ENCODE measurements at places on chromosomes 4 and X.

DNA sequence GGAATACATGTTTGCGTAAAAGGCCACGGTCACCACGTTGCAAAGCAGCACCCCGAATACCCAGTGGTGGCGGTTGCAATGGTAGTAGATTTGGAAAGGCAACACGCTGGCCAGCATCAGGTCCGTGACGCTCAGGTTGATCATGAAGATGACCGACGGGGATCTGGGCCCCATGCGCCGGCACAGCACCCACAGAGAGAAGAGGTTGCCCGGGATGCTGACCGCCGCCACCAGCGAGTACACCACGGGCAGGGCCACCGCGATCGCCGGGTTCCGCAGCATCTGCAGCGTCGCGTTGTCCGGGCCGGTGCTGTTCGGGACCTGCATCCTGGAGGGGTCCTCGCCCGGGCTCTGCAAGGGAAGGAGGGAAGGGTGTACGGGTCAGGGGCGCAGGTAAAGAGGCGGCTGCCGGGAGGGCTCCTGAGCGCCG, 13.5 kb upstream of the ASMTL start:
- DNase-seq: no peak

GRCh38 chr4:38456096-38456495, 207.9 kb upstream of the KLF3 start:
- no peak for DNase-seq

- no peak for DNase-seq
Measured at GRCh38 chrX:108415891-108416290, 22.3 kb downstream of the COL4A6 start.

DNA sequence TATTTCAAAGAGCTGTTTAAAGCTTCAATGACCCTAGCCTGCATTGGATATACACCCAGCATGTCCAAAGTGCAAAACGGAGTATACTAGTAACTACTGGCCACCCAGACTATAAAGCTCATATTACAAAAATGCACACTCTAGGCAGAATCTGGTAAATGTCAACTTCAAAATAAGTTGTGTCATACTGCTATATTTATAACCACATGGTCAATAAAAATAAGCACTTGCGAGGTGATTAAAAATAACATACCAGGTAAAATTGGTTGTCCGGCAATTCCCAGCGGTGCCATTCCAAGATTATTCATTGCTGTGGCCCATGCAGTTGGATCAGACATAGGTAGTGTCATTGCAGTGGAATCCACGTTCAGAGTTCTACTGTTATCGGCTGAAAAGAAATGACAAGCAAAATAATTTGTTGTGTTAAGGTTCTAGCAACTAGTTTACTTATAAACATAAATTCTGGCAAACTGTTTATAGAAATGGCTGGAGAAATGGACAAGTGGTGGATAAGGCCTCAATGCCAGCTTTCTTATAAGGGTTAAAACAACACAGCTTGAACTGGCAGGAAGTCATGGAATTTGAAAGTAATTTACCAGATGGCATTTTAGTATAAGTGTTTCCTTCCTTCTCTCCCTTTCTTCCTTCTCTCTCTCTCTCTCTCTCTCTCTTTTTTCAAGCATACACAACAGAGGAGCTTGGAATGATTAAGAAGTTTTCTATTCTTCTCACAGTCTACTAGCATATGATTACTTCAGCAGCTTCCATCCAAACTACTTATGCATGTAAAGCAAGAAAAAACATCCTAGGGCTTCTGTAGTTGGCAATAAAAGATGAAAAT, 199.9 kb downstream of the ENOX2 start:
- DNase-seq: no peak

DNA sequence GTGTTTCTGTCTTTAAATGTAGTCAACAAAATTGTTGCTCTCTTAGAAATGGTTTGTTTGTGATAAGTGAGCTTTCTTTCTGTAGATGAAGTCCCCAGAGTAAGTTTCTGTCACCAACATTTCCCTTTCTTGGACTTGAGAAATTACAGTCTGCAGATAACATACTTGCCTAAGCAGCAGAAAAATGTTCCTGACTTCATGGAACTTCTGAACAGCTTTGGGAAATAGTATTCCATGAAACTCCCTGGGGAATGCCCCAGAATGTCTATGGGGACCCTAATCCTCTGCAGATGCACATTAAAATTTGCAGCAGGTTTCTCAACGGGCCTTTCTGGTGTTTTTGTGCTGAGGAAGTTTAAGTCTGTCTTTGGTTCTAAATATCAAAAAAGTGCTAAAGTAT, 38.6 kb upstream of the NEIL3 start:
- DNase-seq: no peak

DNA sequence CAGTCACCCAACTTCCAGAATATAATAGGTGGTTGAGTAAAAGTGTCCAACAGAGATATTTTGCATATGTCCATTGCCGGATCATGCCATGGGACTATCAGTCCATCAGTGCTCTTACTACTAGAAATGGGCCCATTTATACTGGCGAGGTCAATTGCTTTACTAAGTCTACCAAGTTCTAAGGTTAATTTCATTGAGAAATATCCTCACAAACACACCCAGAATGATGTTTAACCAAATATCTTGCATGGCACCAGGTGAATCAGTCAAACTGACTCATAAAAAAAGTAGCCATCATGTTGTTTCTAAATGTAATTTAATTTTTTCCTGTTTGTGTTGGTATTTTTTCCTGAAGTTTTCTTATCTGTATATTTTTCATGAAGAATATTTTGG, 1217.0 kb downstream of the RAPGEF2 start:
- DNase-seq: no peak

GRCh38 chrX:28010875-28011274, 29.6 kb upstream of the DCAF8L1 start:
- no peak for DNase-seq

DNA sequence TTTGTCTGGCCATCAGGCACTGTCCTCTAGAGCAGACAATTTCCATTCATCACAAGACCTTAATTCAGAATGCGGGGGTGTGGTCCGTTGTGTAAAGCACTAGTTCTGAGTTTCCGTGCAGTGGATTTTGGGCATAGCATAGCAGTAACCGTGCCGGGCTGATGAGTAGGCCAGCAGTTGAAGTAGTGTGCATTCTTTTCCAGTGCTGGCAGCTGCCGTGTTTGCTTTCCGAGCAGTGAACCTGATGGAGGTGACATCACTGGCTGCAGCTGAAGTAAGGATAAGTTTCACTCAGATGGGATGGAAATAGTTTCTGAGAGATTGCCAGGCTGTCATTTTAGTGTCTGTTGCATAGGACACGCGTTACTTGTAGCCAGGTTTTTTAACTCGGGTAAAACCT, 107.0 kb upstream of the STIM2 start:
- DNase-seq: no peak

DNA sequence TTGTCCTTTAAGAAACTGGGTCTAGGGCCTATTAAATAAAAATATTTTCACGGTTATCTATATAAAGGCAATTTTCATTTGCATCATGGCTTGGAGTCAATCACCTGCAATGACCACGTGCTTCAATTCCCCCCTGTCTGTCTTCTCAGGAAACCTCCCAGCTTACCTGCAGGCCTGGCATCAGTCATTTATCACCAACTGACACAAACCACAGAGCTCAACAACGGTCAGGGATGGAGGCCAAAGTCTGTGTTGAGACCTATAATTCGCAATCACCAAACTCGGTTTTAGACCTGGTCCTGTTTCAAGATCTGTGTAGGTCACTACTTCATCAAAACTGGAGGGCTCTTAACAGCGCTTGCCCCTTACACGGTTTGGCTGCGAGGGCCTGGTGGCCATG, 1.9 kb downstream of the SLC9A7 start:
- DNase-seq: no peak

DNA sequence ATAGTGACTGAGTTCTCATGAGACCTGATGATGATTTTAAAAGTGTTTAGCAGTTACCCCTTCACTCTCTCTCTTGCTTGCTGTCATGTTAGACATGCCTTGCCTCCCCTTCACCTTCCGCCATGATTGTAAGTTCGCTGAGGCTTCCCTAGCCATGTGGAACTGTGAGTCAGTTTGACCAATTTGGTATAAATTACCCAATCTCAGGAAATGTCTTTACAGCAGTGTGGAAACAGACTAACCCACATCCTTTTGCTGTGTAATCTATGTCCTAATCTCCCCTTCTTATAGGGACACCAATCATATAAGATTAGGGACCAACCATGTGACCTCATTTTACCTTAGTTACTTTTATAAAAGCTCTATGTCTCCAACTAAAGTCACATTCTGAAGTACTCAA, 677.8 kb downstream of the ADGRL3 start:
- no peak for DNase-seq
